ENCODE measurements at places on chromosomes 13 and 19.

DNA sequence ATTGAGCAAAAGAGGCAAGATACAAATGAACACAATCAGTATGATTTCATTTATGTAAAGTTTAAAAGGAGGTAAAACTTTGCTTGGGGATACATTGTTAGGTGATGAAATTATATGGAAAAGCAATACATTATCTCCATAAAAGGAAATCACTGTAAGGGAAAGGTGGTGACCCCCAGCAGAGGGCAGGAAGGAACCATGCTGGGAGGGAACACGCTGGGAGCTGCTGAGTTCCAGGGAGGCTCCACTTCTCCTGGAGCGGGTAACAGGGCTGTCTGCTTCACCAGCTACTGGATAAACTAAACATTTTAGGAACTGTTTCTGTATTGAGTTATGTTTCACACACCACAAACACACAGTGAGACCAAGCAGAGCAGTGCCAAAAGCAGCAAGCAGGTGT is 91.2 kb downstream of the KATNAL1 start:
- DNase-seq, result no peak

DNA sequence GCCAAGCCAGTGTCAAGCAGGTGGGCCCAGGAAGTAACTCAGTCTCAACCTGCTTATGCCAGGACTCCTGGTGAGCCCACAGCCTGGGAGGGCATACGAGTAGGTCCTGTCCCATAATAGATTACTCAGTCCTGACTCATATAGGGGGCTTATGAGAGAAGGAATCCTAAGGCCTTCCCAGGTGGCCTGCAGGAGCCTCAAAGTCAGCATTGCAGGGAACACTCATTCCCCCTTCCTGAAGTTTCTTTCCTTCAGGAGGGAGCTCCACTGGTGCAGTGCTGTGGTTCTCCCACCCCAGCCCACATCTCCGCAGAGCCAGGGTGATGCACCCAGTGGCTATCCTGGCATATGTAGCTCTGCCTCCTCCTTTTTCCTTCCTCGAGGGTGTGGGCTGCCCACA is 137.3 kb downstream of the ZIC5 start:
- no peak for DNase-seq

GRCh38 chr19:58279925-58280316 is 1.2 kb downstream of the ZNF8 start:
- DNase-seq, result no peak

- no peak for DNase-seq
Measured at GRCh38 chr13:70191034-70191433, 82.8 kb upstream of the KLHL1 start.

- DNase-seq, result no peak
Measured at GRCh38 chr13:67117010-67117550, 113.1 kb downstream of the PCDH9 start.

- no peak for DNase-seq
Measured at GRCh38 chr19:46634656-46635218, 1.3 kb downstream of the GNG8 start.

DNA sequence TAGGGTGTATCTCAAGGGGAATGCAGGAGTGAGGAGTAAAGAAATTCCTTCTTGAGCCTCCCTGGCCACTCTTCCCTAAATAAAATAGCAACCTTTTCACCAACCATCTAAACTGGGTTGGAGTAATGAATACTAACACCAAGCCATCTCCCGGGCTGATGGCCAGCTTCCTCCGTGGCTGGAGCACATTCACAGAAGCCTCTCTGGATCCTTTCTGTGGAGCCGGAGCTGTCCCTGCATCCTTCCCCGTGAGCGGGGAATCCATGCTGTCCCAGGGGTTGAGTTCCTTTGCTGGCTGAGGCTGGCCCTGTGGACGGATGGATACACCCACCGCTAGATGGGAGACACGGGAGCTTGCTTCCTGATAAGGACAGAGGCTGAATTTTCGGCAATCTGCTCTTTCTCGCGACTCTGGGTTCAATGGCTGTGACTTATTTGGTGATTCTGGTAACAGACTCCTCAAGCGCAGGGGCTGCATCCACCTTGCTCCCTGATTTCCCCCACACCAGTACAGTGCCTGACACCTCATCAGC is 370.3 kb downstream of the ZNF536 start:
- DNase-seq, result no peak

Measured in activated naive CD4-positive, alpha-beta T cell (primary cell).